ENCODE measurements at places on chromosomes 12 and 14.

GRCh38 chr12:27280412-27280811 is 36.3 kb downstream of the STK38L start:
- no peak for DNase-seq

GRCh38 chr12:115507560-115507889 is 770.0 kb downstream of the MED13L start:
- DNase-seq, result no peak

DNA sequence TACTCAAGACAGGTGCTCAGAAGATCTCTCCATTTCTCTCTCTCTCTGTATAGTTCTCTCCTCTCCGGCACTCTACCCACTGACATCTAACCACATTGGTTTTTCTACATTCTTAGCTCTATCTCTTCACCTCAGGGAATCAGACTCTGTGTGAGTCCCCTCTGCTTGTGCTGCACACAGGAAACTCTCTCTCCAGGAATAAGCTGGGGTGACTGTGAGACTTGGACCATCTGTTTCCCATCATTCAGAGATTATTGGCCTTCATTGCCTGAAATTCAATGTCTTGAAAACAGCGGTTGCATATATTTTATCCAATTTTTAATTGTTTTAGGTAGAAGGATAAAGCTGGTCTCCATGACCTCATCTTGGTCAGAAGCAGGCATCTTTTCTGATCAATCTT is 105.0 kb downstream of the SLC35F4 start:
- no peak for DNase-seq

DNA sequence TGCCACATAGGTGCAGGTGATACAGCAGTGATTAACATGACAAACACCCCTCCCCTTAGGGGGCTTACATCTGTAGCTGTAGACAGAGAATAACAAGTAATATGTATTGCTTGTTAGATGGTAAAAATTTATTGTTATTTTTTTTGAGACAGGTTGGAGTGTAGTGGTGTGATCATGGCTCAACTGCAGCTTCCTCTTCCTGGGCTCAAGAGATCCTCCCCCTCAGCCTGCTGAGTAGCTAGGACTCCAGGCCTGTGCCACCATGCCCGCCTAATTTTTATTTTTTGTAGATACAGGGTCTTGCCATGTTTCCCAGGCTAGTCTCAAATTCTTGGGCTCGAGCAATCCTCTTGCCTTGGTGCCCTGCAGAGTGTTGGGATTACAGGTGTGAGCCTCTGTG is 19.8 kb downstream of the DIP2B start:
- no peak for DNase-seq

DNA sequence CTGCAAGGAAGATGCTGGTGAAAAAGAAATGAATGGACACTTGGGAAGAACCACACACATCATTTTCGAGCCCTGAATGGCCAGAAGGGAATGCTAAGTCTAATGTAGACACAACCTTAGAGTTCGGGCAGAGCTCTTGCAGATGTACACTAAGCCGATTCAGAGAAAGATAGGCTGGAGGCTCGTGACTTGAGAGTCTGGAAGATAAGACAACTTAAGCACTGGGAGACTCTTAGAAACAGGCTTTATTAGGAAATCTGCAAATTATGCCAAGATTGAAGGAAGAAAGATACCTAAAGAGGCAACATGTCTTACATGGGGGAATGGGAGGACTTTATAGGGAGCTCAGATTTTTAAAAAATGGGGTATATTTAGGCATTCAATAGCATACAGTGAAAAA is 13.5 kb downstream of the TBPL2 start:
- DNase-seq, result no peak

GRCh38 chr12:5244513-5244972 is 187.4 kb upstream of the NTF3 start:
- DNase-seq, result peak; percentile 15

- no peak for DNase-seq
Observed at GRCh38 chr12:79843978-79844377, 90.9 kb downstream of the PPP1R12A start.

- DNase-seq, result no peak
Observed at GRCh38 chr12:117890644-117891043, 78.1 kb downstream of the KSR2 start.

DNA sequence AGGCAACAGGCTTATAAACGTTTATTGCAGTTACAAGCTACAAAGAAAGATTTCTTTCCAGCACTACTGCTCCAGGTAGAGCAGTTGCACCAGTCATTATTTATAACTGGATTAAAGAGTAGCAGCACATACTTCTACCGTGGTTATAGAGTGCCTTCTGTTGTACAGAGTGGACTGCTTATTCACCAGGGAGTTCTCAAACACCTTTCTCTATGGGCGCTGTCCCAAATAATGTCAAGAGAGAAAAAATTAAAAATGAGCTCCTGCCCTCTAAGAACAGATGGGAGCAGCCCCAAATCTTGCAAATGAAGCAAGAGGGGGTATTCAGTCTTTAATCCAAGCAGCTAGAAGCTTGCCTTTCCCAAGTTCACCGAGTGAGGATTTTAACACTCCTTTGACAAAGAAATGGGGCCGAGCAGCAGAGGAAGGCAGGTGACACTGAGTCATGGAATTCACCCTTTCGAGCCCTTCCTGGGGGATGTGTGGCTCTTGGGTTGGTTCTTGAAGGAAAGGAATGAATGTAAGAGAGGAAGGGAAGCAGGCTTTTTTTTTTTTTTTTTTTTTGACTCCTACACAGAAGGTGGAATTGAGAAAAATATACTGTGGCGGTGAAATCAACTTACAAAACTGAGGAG is 181.2 kb downstream of the PRKCH start:
- DNase-seq, result no peak

GRCh38 chr12:119659289-119659897 is 8.5 kb upstream of the PRKAB1 start:
- no peak for DNase-seq

DNA sequence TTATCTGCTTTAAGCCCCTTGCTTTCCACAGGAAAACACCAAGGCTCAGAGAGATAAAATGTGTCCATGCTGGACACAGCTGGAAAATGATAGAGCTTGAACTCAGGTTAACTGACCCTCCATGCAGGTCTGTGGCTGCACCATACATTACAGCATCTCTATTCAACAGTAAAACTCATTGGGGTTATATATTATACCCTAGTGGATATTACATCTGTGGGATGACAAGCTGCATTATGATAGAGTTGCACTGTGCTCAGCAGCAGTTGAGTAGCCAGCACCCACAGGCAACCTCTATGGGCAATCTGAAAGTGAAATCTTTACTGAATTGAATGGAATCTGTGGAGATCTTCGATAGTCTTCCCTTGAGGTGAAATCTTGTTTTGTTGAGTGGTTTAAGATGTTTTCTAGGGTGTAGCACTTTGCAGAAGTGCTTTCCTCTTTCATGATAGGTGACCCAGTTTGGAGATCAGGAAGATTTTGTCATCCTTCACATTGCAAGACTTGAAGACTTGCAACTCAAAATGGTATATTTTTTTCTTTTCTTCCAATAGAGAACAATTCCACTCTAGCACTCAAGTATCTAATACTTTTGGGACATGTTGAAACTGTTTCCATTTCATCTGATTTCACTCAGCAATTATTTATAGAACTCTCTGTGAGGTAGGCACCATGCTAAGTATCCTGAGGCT is 389.2 kb downstream of the RAD51B start:
- DNase-seq, result no peak

GRCh38 chr14:92949496-92950192 is 26.7 kb downstream of the CHGA start:
- DNase-seq, result no peak

DNA sequence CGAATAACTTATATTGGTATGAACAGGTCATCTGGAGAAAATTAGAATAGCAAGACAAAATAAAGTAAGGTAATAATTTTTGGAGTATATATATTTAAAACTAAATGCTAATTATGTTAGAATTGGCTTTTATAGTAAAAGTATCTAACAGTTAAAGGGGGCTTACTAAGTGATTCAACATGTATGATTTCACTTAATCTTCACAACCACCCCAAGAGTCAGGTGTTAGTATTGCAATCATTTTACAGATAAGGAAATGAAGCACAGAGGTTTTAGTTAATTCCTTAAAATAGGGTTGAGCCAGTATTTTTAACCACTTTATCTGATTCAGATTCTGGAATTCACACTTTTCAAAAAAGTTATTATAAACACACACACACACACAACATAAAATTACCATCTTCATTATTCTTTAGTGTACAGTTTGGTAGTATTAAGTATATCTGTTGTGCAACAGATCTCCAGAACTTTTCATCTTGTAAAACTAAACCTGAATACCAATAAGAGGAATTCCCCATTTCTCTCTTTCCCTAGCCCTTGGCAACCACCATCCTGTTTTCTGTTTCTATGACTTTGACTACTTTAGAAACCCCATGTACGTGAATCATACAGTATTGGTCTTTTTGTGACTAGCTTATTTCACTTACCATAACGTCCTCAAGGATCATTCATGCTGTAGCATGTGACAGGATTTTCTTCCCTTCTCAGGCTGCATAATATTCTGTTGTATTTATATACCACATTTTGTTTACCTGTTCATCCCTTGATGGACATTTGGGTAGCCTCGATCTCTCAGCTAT is 12.5 kb downstream of the A2M start:
- no peak for DNase-seq

DNA sequence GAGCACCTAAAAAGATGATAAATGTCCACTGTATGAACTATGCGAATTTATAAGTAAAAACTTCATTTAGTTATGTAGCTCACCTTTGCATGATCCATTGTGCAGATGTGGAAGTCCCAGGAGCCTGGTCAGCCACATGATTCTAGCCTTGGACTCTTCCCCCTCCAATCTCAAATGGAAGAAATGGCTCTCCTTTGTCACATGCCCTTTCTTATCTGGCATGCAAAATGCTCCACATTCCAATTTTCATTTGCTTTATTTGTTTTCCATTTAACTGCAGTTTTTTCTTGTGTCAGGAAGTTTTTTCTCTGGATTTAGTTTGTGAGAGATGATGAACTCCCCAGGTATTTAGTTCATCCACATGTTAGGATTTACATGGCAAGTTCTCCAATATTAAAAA is 73.8 kb downstream of the DYRK2 start:
- no peak for DNase-seq

GRCh38 chr12:106519607-106520021 is 63.2 kb upstream of the RFX4 start:
- DNase-seq, result no peak

GRCh38 chr12:6235906-6236640 is 35.9 kb downstream of the CD9 start:
- no peak for DNase-seq

- no peak for DNase-seq
Observed at GRCh38 chr12:12505544-12506495, 56.8 kb downstream of the DUSP16 start.

DNA sequence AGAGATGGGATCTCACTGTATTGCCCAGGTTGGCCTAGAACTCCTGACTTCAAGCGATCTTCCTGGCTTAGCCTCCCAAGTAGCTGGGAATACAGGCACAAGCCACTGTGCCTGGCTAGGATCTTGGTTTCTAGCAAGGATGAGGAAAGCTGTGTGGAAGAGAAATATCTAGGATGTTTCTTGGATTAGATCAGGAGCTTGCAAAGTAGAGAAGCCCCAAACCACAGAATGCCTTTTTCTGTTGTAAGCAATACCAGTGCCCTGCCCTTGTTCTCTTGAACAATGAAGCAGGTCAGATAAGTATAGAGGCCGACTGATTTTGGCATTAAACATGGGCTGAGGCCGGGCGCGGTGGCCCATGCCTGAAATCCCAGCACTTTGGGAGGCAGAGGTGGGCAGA is 44.3 kb upstream of the STRN3 start:
- DNase-seq, result no peak

- no peak for DNase-seq
Observed at GRCh38 chr14:39812532-39813320, 380.5 kb upstream of the FBXO33 start.

DNA sequence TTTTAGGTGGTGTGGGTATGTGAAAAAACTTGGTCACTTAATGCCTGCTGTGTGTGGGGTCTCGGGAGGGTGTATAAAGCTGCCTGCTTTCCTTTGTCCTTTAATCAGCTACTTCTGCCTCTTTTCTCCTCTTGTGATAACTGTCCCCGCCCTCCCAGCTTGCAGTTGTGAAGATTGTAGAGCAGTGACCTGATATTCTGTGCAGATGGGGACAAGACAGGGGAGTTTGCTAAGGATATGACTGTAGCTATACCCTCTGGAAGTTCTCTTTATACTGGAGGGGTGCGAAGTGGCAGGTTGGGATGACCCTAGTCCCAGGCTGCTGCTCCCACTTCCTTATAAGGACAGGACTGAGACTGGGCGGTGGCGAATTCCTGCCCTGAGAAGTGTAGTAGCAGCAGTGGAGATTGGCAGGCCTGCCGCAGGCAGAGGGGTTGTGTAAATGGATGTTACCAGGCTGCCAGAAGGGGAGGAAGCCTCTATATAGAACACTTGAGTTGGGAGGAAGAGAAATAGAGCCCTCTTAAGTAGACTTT is 835 bp downstream of the MYL6 start:
- peak; percentile 88 for DNase-seq

DNA sequence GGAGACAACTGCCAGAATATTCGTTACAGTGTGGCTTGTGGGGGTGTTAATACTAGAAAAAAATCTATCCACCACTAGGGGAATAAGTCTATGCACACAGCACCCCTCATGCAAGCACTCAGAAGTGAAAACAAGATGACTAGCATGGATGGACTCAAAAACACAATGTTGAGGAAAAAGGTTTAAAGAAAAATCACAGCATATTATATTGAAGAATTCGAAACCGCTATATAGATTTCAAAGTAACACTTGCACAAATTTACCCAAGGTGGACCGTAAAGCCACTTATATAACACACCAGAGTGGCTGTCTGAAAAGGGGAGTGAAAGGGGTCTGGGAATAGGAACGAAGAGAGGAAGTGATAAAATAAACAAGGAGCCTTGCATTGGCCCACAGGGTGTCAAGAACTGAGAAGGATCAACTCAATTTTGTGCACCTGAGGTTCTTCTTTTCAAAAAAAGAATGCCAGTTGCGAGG is 544 bp downstream of the ABCD4 start:
- no peak for DNase-seq

DNA sequence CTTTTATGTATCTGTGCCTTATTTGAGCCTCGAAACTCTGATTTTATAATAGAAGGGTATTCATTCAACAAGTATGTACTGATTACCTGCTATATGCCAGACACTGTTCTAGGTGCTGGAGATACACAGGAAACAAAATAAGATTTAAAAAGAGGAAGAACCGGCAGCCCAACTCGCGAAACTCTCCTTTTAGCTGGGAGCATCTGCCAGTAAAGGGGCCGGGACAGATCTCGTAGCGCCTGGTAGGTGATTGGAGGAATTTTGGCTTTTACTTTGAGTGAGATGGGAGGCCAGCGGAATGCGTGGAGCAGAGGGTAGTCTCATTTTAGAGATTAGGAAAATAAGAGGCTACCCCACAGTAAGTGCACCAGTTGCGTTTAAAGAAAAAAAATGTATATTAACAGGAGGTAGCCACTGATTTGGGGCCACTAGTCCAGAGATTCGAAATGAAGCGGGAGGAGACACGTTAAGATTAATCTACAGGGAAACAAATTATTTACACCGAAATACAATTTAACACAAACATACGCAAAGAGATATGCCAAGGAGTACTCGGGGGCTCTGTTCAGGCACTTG is 520 bp upstream of the MON2 start:
- DNase-seq, result peak; percentile 30

DNA sequence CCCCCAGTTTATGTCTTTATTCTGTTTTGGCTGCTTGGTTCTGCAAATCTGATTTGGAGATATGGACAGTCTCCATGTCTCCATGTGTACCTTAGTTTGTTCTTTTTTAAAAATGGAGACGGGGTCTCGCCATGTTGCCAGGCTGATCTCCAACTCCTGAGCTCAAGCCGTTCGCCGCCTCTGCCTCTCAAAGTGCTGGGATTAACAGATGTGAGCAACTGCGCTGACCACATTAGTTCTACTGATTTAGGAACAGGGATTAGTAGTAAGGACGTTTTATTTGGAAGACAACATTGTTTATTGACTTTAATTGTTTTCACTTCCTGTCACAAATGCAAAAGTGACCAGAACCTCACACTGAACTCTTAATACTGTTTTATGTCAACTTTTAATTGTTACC is 14.7 kb downstream of the AEBP2 start:
- DNase-seq, result no peak
